ENCODE measurements at places on chromosomes 6 and 20.

DNA sequence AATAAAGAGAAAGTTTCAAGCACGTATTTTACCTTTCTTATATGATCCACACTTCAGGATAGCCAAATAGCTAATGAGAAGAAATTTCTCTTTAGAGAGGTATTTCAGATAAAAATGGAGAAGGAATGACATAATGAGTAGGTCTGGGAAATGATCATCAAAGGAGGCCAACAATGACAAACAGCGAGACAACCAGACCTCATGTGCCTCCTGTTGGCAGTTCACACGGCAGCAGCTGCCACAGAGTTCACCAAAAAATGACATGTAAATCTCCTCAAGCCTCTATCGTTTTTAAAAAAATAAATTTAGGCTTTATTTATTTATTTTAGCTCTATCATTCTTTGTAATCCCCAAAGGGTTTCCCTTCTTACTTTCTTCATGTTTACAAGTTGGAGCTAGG lies 47.7 kb downstream of the SLC2A12 start:
- H3K4me3 ChIP-seq: no peak overlapping the region
- no peaks in the 10 kb centered on the region for H3K4me1 ChIP-seq
- no peaks in the 10 kb centered on the region for H3K36me3 ChIP-seq
- DNase-seq: no peak
- H3K27me3 ChIP-seq: peaks cover 8% of the 10 kb centered on the region
- no peak overlapping the region for H3K27ac ChIP-seq

- no peak overlapping the region for H3K4me3 ChIP-seq
- H3K36me3 ChIP-seq: no peaks in the 10 kb centered on the region
- no peak for DNase-seq
- H3K4me1 ChIP-seq: no peaks in the 10 kb centered on the region
- H3K27me3 ChIP-seq: peaks cover 8% of the 10 kb centered on the region
Observed at GRCh38 chr6:169972101-169972651, 220.8 kb downstream of the ERMARD start.

GRCh38 chr20:18702736-18703135 lies 110.8 kb upstream of the SCP2D1 start:
- H3K27me3 ChIP-seq: no peaks in the 10 kb centered on the region
- no peak for DNase-seq

GRCh38 chr6:97790926-97791590 lies 508.0 kb upstream of the MMS22L start:
- H3K36me3 ChIP-seq: no peaks in the 10 kb centered on the region
- no peaks in the 10 kb centered on the region for H3K4me1 ChIP-seq
- H3K4me3 ChIP-seq: no peak overlapping the region
- DNase-seq: no peak
- H3K27ac ChIP-seq: no peak overlapping the region
- no peaks in the 10 kb centered on the region for H3K27me3 ChIP-seq

- no peaks in the 10 kb centered on the region for H3K27me3 ChIP-seq
- no peaks in the 10 kb centered on the region for H3K36me3 ChIP-seq
- no peak overlapping the region for H3K4me3 ChIP-seq
- H3K4me1 ChIP-seq: no peaks in the 10 kb centered on the region
- H3K27ac ChIP-seq: no peak overlapping the region
- DNase-seq: no peak
Observed at GRCh38 chr20:52039790-52040189, 151.8 kb downstream of the ZFP64 start.

DNA sequence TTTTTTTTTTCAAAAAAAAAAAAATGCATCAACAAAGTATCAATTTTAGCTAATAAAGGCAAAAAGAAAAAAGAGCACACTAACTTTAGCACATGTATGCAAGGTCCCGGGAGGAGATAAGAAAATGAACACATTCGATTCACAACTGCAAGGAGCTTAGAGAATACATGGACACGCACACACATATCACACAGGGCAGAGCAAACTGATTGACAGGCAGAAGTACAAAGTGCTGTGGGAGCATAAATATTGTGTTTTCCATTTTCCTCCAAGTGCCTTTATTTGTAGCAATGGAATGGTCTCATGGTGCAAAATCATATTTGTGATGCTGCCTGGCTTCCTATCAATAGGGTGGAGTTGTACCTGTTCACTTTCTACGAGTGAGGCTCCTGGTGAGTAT lies 63.8 kb downstream of the SGK1 start:
- H3K27me3 ChIP-seq: no peaks in the 10 kb centered on the region
- H3K27ac ChIP-seq: no peak overlapping the region
- DNase-seq: no peak
- no peak overlapping the region for H3K4me3 ChIP-seq
- no peaks in the 10 kb centered on the region for H3K36me3 ChIP-seq

Data from memory B cell (primary cell).